ENCODE measurements at places on chromosomes 12 and 14.

DNA sequence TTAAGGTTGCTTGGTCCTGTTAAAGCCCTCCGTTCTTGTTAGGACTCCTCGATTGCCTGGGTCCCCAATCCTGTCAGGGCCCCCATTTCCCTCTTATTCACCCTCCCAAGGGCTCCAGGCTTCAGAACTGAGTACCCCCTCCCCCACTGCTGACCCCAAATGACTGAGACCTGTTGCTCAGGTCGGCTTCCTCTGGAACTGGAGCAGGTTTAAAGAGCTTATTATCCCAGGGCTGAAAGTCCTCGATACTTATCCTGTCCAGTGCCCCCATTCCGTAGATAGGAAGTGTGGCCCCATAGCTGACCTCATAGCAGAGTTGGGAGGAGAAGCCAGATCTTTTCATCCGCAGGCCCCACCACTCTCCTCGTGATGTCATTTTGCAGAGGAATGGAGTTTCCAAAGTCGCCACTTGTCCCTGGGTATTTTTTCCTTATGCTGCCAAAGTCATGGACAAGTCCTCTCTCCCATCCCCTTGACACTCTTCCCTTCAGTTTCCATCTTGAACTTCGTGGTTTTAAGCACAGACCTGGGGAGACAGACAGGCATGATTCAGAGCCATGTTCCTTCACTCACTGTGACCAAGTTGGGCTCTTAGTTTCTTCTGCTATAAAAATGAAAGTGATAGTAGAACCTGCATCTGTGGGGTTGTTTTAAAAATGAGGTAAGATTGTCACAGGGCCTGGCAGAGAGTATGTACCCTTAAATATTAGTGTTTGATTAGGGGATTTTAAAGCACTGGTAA, 1.2 kb downstream of the USP30 start:
- DNase-seq: no peak

DNA sequence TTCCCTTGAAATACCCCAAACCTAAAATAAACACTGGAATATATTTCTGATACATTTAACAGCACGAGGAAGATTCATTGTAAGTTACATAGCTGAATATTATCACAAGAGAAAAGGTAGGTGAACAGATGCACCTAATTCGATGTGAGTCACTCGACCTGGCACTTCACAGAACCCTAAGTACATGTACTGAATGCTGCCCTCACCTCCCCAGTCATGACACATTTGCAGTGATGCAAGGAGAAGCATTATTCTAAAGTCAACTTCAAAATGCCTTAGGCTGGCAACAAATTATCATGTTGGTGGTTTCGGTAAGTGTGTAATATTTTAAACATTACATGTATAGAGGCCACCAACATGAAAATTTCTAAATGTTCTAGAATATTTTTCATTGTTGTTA, 35.2 kb upstream of the TMTC2 start:
- DNase-seq: no peak

DNA sequence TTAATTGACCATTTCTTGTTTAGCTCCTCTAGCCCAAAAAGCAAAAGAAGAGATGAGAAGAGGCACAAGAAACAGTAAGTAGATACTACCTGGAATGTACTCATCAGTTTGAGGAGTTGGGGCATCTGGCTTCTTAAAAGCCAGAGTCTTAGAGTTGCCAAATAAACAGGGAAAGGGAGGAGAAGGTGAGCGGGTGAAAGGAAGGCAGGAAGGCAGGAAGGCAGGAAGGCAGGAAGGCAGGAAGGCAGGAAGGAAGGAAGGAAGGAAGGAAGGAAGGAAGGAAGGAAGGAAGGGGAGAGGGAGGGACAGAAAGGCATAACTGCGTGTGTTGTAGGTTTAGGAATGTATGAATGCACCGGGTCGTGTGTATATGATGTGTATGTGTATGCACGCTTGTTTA, 56.7 kb upstream of the HSPB8 start:
- no peak for DNase-seq

- DNase-seq: no peak
These were observed 69.6 kb downstream of the CHST11 start for GRCh38 chr12:104526320-104526719.

GRCh38 chr14:20415782-20416206, 2.5 kb upstream of the TEP1 start:
- DNase-seq: no peak

- DNase-seq: no peak
These were observed 24.9 kb downstream of the RIN3 start for GRCh38 chr14:92538412-92538985.

DNA sequence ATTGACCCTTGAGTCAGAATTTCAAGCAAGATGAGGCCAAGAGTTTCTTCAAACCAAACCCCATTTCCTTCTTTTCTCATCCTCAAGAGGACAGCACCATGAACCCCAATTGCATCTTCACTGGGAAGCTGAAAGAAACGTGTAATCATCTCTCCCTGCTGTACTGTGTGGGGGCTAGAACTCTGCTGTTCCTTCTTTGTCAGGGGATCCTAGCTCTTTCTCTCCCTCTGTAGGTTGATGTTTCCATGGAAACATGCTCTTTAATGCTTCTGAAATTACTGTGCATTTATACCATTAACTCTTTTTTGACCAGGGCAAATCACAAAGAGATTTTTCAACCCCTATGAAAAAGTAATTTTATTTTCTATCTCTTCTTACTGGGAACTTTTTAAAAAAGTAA, 295.1 kb downstream of the GRIN2B start:
- no peak for DNase-seq

- DNase-seq: no peak
These were observed 16.9 kb upstream of the TFCP2 start for GRCh38 chr12:51189790-51190355.

DNA sequence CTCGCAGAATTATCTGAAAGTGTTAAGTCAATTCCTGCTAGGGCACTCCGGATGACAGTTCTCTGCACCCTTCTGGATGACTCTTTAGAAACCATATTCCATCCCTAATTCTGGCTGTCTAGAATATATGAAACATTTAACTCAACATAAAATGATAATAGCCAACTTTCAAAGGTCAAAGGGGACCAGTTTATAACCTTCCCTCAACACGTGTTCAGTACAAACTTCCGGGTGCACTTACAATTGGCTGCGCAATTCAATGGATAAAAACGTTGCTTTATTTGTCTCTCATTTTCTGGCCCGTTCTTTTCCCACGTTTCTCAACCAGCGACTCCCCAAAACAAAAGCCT, 1.3 kb downstream of the SBNO1 start:
- DNase-seq: no peak

- DNase-seq: no peak
These were observed 123.2 kb downstream of the GXYLT1 start for GRCh38 chr12:42021469-42021868.

All from stimulated activated CD8-positive, alpha-beta memory T cell treated with anti-CD3 and anti-CD28 coated beads, Interleukin-4, amount 100 ng/mL, for 1 hour (primary cell).